ENCODE measurements at places on chromosomes 1 and 21.

- no peak for DNase-seq
These were observed 69.3 kb downstream of the RPS6KC1 start for GRCh38 chr1:213120386-213120785.

DNA sequence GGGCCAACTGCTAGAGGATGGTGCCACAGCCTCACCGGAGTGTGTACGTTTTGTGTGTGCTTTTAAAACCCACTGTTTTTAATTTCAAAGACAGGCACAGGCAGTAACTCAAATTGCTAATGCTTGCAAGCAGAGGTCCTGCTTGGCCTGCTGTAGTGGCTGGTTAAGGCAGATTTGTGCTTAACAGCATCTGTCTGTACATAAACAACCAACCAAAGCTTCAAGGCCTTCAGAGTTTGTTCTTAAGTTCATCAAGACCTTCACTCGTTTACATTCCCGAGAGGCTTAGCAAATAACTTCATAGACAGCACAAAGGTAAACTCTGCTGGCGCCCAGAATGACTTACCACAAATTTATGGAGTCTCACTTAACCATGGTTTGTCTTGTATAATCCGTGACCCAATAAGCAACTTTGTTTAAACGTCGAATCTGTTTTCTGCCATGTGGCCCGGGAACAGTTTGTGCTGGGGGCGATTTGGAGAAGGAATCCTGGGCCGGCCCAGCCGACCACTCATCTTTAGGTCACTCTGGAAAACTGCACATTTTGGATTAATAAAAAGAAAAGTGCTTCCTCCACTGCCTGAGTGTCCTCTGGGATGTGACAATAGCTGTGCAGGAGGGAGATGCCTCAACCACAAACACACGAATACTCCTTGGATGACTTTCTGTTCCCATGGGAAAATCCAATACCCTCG lies 58.1 kb downstream of the CAPZB start:
- DNase-seq: no peak

DNA sequence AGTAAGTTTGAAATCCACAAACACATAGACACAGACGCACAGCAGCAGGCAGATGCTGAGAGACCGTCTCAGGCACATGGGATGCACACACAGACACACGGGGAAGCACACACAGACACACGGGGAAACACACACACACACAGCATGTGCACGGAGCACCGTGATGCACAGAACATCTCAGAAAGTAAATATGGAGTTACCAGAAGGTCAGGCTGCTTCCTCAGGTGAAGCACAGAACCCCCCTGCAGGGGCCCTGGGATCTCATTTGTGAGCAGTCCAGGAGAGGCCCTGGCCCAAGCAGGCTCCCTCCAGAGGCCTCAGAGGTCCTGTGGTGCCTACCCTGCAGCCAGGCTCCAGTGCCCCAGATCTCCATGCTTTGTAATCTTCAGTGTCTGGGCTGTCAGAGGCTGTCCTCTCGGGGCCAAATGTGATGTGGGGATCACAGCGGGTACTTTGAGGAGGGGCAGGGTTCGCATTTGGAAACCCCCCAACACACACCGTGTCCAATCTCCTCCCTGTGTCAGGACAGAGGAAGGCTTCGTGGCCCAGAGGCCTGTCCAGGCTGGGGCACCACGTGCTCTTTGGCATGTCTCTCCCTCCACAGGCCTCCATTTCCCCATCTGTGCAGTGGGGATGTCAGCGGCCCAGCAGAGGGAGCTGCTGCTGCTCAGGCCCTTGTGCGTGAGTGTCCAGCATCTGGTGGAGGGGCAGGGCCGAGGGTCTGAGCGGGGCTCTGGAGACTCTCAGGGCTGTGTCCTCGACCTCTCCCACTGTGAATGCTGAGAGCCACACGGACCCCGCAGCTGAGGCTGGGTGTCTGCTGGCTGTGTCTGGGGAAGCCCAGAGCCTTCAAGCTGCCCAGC lies 23.0 kb upstream of the PRSS38 start:
- DNase-seq: peak; percentile 5

DNA sequence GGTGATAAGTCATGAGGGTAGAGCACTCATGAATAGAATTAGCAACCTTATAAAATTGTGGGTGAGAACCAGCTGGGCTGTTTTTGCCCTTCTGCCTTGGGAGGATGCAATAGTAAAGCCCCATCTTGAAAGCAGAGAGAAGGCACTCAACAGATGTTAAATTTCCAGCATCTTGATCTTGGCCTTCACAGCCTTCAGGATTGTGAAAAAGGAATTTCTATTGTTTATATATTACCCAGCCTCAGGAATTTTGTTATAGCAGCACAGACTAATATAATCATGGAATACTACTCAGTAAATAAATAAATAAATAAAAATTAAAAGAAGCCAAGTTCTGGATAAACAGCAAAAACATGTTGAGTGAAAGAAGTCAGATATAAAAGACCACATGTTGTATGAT lies 175.2 kb downstream of the KCNT2 start:
- no peak for DNase-seq

DNA sequence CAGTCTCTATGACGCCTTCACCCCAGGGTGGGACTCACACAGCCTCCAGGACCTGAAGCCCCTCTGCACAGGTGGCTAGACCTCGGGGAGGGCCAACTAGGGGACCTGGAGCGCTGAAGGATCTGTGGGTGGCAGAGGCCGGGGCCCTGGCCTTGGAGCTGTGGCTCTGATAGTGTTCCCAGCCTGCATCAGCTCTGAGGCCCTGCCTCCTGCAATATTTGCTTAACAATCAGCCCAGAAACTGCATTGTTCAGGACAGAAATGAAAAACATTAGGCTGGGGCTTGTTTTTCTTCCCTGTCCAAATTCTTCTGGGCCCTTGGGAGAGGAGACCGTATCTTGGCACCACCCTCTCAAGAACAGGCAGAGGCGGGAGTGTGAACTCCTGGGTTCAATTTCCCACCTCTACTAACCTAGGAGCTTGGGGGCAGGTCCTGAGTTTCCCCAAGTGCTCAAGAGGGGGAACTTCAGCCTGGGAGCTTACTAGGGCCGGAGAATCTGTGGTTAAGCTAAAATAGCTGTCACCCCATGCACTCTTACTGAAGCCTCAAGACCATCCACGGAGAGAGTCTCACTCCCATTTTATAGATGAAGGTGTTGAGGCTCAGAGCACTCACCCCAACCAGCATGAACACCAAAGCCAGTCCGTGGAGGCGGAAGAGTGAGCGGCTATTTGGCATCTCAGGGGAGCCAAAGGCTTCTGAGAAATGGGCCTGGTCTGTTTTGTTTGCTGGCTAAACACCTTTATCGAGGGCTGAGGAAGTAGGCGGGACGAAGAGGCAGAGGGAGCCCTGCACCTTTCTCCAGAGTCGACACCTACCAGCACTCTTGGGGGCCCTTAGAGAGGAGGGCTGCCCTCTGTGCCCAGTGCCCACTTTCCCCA lies 18.8 kb upstream of the CASZ1 start:
- no peak for DNase-seq

DNA sequence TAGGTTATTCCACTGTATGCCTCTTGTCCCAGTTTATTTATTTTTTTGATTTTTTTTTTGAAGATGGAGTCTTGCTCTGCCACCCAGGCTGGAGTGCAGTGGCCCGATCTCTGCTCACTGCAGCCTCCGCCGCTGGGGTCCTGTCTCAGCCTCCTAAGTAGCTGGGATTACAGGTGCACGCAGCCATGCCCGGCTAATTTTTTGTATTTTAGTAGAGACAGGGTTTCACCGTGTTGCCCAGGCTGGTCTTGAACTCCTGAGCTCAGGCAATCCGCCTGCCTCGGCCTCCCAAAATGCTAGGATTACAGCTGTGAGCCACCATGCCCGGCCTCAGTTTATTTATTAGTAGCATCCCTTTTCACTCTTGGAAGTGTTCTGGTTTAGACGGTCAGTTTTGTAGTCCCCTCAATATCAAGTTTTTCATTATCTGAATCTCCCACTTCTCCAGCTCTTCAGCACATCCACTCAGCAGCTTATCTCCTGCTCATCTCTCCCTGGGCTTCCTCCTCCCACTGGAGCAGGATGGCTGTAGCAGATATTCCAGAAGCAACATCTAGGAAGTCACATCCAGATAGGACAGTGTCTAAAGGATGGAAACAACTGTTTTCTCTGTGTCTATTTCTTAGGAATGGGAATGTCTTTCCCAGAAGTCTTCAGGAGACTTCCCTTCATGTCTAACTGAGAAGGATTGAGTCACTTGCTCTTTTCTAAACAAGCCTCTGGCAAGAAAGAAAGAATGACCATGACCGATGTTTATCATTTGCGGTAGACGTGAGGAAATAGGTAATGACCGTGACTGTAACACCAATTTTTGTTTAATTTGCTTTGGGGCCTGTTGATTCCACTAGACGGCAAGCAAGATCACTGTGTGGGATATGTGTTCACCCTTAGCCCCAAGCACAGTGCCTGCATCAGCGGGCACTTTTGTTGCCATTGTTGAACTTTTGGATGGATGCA lies 14.4 kb downstream of the CCDC190 start:
- DNase-seq: no peak

DNA sequence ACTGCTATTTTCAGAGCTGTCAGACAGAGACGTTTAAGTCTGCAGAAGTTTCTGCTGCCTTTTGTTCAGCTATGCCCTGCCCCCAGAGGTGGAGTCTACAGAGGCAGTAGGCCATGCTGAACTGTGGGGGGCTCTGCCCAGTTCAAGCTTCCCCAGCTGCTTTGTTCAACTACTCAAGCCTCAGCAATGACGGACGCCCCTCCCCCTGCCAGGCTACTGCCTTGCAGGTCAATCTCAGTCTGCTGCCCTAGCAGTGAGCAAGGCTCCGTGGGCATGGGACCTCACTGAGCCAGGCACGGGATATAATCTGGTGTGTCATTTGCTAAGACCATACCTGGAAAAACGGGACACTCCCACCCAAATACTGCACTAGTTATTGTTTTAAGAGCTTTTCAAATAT lies 219.7 kb downstream of the BRINP3 start:
- no peak for DNase-seq

- no peak for DNase-seq
These were observed 5.2 kb downstream of the TBX15 start for GRCh38 chr1:118982821-118983557.

- no peak for DNase-seq
These were observed 33.0 kb downstream of the SETD4 start for GRCh38 chr21:36027347-36027746.

DNA sequence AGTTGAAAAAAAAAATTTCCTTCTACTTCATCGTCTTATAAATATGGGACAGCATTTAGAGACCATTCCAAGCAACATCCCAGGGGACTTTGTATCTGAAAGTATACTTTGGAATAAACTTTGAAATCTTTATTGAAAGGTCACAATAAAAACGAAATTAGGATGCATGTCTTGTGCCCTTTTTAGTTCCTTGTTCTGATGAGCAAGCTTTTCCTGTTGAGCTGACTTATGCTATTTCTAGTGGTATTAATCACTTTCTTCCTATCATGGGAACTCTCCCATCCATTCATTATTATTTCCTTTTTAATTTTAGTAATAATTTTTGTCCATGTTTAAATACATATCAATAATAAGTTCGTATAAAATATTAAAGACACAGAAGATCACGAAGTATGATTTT lies 4.0 kb upstream of the GBP2 start:
- no peak for DNase-seq

DNA sequence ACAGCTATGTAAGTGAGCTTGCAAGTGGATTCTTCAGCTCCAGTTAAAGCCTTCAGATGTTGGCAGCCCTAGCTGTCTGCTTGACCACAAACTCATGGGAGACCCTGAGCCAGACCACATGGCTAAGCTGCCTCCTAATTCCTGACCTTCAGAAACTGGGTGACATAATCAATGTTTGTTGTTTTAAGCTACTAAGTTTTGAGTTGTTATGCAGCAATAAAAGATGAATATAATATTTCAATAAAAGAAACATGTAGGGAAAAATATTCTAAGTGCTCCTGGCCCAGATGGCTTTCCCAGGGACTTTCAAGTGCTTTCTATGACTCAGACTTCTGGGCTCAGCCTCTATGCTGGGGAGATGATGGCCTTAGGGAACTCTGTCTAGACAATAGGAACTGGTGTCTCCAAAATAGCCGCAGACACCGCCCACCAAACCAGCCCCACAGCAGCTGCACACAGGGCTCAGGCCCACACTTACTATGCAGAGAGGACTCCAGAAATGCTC lies 20.3 kb upstream of the AZIN2 start:
- DNase-seq: no peak

GRCh38 chr1:216531263-216532239 lies 108.3 kb upstream of the USH2A start:
- no peak for DNase-seq

- DNase-seq: no peak
These were observed 12.6 kb downstream of the CD101 start for GRCh38 chr1:117014209-117014608.

- DNase-seq: peak; percentile 27
These were observed 22.9 kb upstream of the DISC1 start for GRCh38 chr1:231603598-231604275.

- DNase-seq: no peak
These were observed 9.8 kb upstream of the CR1 start for GRCh38 chr1:207486198-207486597.

DNA sequence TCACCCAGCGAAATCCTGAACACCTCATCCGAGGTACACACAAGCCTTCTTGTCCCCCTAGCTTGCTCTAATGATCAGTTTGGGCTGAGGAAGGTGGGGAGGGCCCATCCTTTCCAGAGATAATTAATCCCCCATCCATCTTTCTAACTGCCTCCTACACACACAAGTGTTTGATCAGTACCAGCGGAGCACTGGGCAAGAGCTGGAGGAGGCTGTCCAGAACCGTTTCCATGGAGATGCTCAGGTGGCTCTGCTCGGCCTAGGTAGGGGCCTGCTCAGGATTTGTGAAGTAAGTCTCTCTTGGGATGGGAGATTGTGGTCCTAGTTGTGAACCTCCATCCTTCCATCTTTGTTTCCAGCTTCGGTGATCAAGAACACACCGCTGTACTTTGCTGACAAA lies 5.8 kb downstream of the ANXA9 start:
- DNase-seq: no peak

GRCh38 chr1:155466996-155467395 lies 95.6 kb downstream of the ASH1L start:
- no peak for DNase-seq

GRCh38 chr1:232629250-232630046 lies 485 bp downstream of the SIPA1L2 start:
- DNase-seq: no peak

GRCh38 chr1:180227861-180228647 lies 2.0 kb upstream of the LHX4 start:
- no peak for DNase-seq

- no peak for DNase-seq
These were observed 2.0 kb upstream of the ST3GAL3 start for GRCh38 chr1:43705334-43705733.

DNA sequence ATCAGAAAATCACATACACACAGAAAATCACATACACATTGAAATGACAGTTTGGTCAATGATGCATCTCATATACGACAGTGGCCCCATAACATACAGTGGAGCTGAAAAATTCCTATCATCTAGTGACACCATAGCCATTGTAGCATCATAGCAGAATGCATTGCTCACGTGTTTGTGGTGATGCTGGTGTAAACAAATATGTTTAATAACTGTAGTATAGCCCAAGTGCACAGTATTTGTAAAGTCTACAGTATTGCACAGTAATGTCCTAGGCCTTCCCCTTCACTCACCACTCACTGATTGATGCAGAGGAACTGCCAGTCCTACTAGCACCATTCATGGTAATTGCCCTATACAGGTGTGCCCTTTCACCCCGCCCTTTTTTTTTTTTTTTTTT lies 30.1 kb upstream of the RUNX1 start:
- no peak for DNase-seq
